ENCODE measurements at places on chromosomes 3 and 15.

DNA sequence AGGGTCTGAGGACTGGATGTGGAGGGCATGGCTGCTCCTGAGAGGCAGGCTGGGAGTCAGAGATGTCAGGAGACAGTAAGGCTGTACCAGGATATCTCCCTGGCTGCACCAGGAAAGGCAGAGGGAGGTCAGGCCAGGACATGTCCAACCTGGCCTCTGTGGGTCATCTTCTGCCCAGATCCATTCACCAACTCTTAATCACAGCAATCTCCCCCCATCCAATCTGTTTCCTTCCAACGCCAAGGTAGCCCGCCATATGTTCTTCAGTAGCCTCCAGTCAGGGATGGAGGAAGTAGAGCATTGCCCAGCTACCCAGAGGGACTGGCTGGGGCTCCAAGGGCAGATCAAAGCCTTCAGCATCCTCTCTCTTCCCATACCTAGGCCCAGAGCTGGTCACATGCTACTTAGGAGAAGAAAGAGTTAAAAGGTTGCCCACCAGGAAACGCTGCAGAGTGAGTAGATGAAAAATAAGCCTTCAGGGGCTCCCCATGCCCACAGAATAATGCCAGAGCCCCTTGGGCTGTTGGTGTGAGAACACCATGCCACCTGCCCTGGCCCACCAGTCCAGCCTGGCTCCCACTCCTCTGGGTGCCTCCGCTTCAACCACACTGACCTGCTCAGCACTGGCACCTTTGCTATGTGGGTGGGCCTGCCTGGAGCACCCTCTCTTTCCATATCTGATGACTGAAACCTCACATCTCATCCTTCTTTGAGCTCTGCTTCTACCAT is 176.8 kb downstream of the MEGF11 start:
- no peak for DNase-seq

GRCh38 chr15:32717426-32718226 is at the start of gene GREM1:
TSS of gene GREM1 (plus strand) at chr15:32718004. CDS start at chr15:32730691, 12,687 bp downstream.
- DNase-seq: no peak

DNA sequence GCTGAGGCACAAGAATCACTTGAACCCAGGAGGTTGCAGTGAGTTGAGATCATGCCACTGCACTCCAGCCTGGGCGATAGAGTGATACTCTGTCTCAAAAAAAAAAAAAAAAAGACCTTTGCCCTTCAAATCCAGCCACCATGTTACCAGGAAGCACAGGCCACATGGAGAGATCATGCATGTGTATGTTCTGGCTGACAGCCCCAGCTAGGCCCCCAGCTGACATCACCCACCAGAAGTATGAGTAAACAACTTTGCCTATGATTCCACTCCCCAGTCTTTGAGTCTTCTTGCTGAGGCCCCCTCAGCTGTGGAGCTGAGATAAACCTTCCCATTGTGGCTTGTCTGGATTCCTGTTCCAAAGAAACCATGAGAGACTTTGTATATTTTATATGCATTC is 3.3 kb upstream of the ARIH2 start:
- no peak for DNase-seq

GRCh38 chr15:78035321-78035751 is 42.2 kb downstream of the TBC1D2B start:
- no peak for DNase-seq

GRCh38 chr3:40821315-40821714 is 296.6 kb downstream of the ZNF621 start:
- no peak for DNase-seq

Measured in activated naive CD4-positive, alpha-beta T cell (primary cell).